ENCODE measurements at places on chromosomes 3 and 15. TPM values are rescaled to one million over a fixed set of nuclear protein-coding genes. Genes with fewer than 3 reads are reported as not detected.

Gene GCSAM
- under 0.01 TPM for total RNA-seq

Gene ASB14
- not detected for total RNA-seq

Gene ANKRD34C
- total RNA-seq, result not detected

Gene CLDN16
- total RNA-seq, result 0.44 TPM

Gene WDR93
- total RNA-seq, result not detected

DNA sequence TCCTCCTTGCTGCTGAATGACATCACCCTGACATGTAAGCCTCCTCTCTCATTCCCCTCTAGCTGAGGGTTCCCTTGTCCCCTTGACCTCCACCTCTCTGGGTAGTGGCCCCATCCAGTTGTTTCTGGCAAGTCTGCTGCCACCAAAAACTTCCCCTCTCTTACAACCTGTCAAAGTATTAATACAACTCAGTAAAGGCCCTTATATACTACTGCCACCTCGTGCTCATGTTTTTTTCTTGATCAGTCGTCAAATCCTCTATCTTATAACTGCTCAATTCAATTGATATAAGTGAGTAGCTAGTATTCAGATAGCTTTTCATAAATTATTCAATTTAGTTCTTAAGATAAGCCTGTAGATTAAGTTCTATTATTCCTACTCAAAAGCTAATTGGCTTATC lies 249.6 kb downstream of the MBNL1 start:
- H3K36me3 ChIP-seq, result no peaks in the 10 kb centered on the region
- H3K27me3 ChIP-seq, result no peaks in the 10 kb centered on the region
- DNase-seq, result no peak
- H3K4me3 ChIP-seq, result no peak overlapping the region

GRCh38 chr3:143298380-143298779 lies 178.8 kb downstream of the CHST2 start:
- no peaks in the 10 kb centered on the region for H3K4me1 ChIP-seq
- no peak for DNase-seq
- no peaks in the 10 kb centered on the region for H3K36me3 ChIP-seq
- no peaks in the 10 kb centered on the region for H3K27me3 ChIP-seq
- H3K4me3 ChIP-seq, result no peak overlapping the region
